ENCODE measurements at places on chromosomes 12 and 14. TPM values are rescaled to one million over a fixed set of nuclear protein-coding genes. Genes with fewer than 3 reads are reported as not detected.

The BEST3 gene
- not detected for total RNA-seq

The MYG1 gene
- total RNA-seq = 39.6 TPM

The MANSC1 gene
- total RNA-seq = 2.3 TPM

The GPD1 gene
- total RNA-seq = under 0.01 TPM

The IL26 gene
- total RNA-seq = not detected

The ZFHX2 gene
- total RNA-seq = under 0.01 TPM

The FGD4 gene
- total RNA-seq = 4.7 TPM

The MSRB3 gene
- total RNA-seq = 89.2 TPM

The SIX1 gene
- under 0.01 TPM for total RNA-seq

The NTS gene
- under 0.01 TPM for total RNA-seq

The GPR84 gene
- not detected for total RNA-seq

The AQP2 gene
- not detected for total RNA-seq

The RBM23 gene
- total RNA-seq = 68.6 TPM

The TAOK3 gene
- 31.2 TPM for total RNA-seq

The KRT79 gene
- not detected for total RNA-seq

The UNC119B gene
- 18.7 TPM for total RNA-seq

The RARG gene
- total RNA-seq = 29.4 TPM

The USP44 gene
- total RNA-seq = 5.2 TPM

The LRRC10 gene
- not detected for total RNA-seq

The CCDC177 gene
- not detected for total RNA-seq

The AICDA gene
- not detected for total RNA-seq

The CFAP73 gene
- not detected for total RNA-seq

The SART3 gene
- 59.2 TPM for total RNA-seq

The ACOT6 gene
- under 0.01 TPM for total RNA-seq

The MYF5 gene
- not detected for total RNA-seq

The NPFF gene
- total RNA-seq = not detected

The FAIM2 gene
- total RNA-seq = 3.9 TPM

The NDUFA12 gene
- total RNA-seq = 137 TPM

The GZMB gene
- total RNA-seq = not detected

The TMCC3 gene
- 1.6 TPM for total RNA-seq

The EIF2B1 gene
- total RNA-seq = 32.9 TPM

The YY1 gene
- 53.1 TPM for total RNA-seq

The APOF gene
- not detected for total RNA-seq

The HOXC11 gene
- total RNA-seq = 2.9 TPM

The NEDD8 gene
- 114 TPM for total RNA-seq

The TPH2 gene
- not detected for total RNA-seq

The CEBPE gene
- total RNA-seq = not detected

The GPRC5A gene
- 25.8 TPM for total RNA-seq

The DEGS2 gene
- total RNA-seq = not detected

The DIO2 gene
- total RNA-seq = 31.5 TPM

The AHNAK2 gene
- total RNA-seq = 32.4 TPM

The IKZF4 gene
- total RNA-seq = 3.5 TPM

The GPR135 gene
- total RNA-seq = 6.5 TPM

The ANKRD33 gene
- total RNA-seq = not detected

The REM2 gene
- under 0.01 TPM for total RNA-seq

The TMTC2 gene
- total RNA-seq = 5.2 TPM

The GLIPR1L1 gene
- not detected for total RNA-seq

The SERPINA3 gene
- total RNA-seq = not detected

The ADAMTS20 gene
- under 0.01 TPM for total RNA-seq

The SSTR1 gene
- total RNA-seq = 57.9 TPM

Data from fibroblast of villous mesenchyme (primary cell).